Endothelial cell of coronary artery (primary cell): ENCODE measurements at places on chromosomes 11 and 22. TPM values are rescaled to one million over a fixed set of nuclear protein-coding genes. Genes with fewer than 3 reads are reported as not detected.

Gene KCNK4
- total RNA-seq: not detected in 2 replicates

Gene OR51I1
- total RNA-seq: not detected in 2 replicates

Gene OR10G8
- total RNA-seq: not detected in 2 replicates

Gene IL10RA
- total RNA-seq: not detected in 2 replicates

Gene BAIAP2L2
- 0.09 and 0.28 TPM in 2 replicates for total RNA-seq

Gene LDLRAD3
- 10.1 and 13.0 TPM in 2 replicates for total RNA-seq

Gene SLC35E4
- total RNA-seq: 20.7 and 28.4 TPM in 2 replicates

Gene PKDREJ
- total RNA-seq: under 0.01 TPM in 1 of 2 replicates, not detected in the other

Gene SPON1
- total RNA-seq: not detected in 2 replicates

Gene AGBL2
- total RNA-seq: 0.09 and 0.36 TPM in 2 replicates

Gene FANCF
- total RNA-seq: 9.0 and 10.5 TPM in 2 replicates

Gene CNGA4
- total RNA-seq: not detected in 2 replicates

Gene IGSF9B
- total RNA-seq: 0.09 TPM in 2 replicates

Gene HTR3A
- total RNA-seq: not detected in 2 replicates

Gene NRGN
- 1.3 and 1.6 TPM in 2 replicates for total RNA-seq

Gene TSGA10IP
- under 0.01 TPM in 1 of 2 replicates, not detected in the other for total RNA-seq

Gene FGF19
- not detected in 2 replicates for total RNA-seq

Gene JAML
- total RNA-seq: 0.19 and 0.27 TPM in 2 replicates

Gene KRTAP5-8
- not detected in 2 replicates for total RNA-seq

Gene PGA4
- total RNA-seq: not detected in 2 replicates
